ENCODE measurements at places on chromosomes 5 and 9.

GRCh38 chr9:113946496-113947115 lies 70.5 kb downstream of the ZNF618 start:
- no peak for DNase-seq

GRCh38 chr9:129682381-129682780 lies 16.9 kb downstream of the PRRX2 start:
- no peak for DNase-seq

GRCh38 chr5:150109921-150110320 lies 23.6 kb upstream of the CSF1R start:
- peak; percentile 21 for DNase-seq

DNA sequence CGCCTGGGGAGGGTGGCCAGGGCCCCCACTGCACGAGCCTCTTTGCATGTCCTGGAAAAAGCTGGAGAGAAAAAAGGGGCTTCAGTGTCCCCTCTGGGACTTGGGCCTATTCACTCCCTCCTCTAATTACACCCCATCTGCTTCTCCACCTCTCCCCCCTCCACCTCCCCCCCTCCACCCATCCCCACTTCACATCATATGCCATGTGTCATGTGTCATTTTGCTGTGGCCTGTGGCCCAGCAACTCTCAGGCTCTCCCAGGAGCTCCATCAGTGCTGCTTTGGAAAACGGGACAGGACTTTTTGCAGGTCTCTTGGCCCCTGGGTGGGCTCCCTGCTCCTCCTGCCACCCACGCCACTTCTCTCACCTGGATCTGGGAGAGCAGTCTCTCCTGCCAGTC lies 68.7 kb downstream of the NTNG2 start:
- DNase-seq = no peak

DNA sequence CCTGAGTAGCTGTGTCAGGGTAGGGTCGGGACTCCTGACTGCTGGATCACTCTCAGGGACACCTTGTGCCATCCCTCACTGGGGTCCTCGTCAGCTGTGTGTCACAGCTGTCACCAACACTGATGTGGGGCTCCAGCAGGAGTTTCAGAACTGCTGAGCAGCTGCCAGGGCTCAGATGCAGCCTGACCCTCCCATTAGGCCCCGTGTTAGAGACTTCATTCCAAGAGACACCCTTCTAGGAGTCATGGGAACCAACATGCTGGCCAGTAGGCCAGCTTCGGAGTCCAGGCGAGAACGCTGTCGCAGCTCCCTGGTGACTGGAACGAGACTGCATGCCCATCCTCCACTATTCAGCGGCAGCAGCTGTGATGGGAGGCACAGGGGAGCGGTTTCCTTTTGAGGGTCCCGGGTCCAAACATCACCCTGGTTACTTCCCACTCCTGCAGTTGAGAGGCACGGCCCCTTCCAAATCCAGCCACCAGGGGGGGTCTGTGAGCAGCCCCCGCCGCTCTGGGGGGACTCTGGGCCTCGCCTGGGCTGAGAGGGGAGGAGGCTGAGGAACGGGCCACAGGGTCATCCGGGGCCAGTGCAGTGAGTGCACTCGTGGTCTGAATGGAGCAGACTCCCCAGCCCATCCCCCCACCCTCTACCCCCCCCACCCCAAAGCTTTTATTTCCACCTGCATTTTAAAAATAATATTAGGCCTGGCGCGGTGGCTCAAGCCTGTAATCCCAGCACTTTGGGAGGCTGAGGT lies 12.6 kb upstream of the TCF7 start:
- peak; percentile 34 for DNase-seq

DNA sequence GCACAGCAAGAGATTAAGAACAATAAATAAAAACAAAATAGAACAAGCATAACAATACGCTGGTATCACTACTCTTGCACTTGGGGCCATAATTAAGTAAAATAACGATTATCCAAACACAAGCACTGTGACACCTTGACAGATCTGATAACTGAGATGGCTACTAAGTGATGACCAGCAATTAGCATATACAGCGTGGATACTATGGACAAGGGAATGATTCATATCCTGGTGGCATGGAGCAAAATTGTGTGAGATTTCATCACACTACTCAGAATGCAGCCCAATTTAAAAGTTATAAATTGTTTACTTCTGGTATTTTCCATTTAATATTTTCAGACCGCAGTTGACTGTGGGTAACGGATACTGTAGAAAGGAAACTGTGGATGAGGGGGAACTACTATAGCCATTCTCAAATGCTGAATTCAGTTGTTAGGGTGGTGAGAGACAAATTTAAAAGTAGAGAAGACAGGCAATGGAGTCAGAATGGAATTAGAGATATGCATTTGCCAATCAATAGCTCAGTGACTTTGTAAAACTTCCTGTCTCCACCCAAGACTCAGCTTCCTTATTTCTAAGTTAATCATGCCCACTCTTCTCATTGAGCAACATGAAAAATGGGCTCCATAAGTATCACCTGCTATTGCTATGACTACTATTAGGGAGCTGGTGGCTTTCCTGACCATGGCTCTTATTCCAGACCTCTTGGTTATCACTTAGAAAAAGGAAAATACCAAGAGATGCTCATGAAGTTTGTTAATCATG lies 300.8 kb downstream of the TRIM32 start:
- DNase-seq = peak; percentile 31

DNA sequence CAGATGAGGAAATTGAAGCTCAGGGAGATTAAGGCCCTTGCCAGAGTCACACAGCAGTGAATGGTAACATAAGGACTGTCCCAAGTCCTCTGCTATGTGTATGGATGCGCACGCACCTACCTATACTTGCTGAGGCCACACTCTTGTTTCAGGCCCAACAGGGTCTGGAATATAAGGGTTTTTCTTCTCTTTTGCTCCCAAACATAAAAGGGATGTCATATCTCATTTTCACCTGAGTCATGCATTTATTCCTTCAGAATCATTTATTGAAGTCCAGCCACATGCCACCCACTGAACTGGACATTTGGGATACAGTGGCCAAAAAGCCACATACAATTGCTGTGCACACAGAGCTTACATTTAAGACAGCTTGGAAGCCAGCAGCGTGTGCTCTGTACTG lies 92.0 kb downstream of the SH3TC2 start:
- no peak for DNase-seq

- DNase-seq = no peak
Measured at GRCh38 chr9:93332317-93332716, 119.2 kb upstream of the FAM120A start.

Data from HT1080 (cell line).